ENCODE measurements at places on chromosomes 3 and 15.

DNA sequence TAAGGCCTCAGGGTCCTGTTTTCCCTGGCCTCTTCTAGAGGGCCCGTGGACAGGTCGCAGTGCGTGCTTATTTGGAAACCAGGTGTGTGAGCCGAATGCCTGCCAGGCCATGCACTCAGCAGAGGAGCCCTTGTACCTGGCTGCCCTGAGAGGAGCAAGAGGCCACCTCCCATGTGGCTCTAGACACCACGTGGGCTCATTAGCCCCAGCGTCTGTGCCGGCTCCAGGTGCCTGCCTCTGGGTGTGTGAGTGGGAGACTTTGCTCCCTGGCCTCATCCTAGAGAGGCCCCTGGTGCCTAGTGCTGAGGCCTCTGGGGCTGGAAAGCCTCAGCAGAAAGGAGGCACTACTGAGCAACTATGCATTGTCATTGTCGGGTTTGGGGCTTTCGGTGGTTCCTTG lies 50.4 kb downstream of the KLF13 start:
- no peak for DNase-seq

GRCh38 chr15:42365921-42366550 lies 6.7 kb downstream of the CAPN3 start:
- DNase-seq: no peak

- no peak for DNase-seq
Measured at GRCh38 chr3:63295806-63296205, 17.7 kb downstream of the SYNPR start.

- peak; percentile 81 for DNase-seq
Measured at GRCh38 chr15:88484682-88485331, 17.3 kb downstream of the MRPS11 start.

- no peak for DNase-seq
Measured at GRCh38 chr3:63652066-63652725, at the start of gene SNTN. SNTN (plus strand) TSS chr3:63652675; CDS start chr3:63652688, 13 bp downstream.
